ENCODE measurements at places on chromosomes 4 and X.
A peak's percentile ranks its signal among the peaks of the same experiment; 100 is the strongest.

GRCh38 chr4:148124512-148124911 lies 317.7 kb downstream of the NR3C2 start:
- no peak for DNase-seq

GRCh38 chrX:131792356-131792749 lies 230.7 kb upstream of the STK26 start:
- peak; percentile 87 for DNase-seq

GRCh38 chrX:252957-253291 lies 28.3 kb upstream of the PLCXD1 start:
- DNase-seq = no peak

DNA sequence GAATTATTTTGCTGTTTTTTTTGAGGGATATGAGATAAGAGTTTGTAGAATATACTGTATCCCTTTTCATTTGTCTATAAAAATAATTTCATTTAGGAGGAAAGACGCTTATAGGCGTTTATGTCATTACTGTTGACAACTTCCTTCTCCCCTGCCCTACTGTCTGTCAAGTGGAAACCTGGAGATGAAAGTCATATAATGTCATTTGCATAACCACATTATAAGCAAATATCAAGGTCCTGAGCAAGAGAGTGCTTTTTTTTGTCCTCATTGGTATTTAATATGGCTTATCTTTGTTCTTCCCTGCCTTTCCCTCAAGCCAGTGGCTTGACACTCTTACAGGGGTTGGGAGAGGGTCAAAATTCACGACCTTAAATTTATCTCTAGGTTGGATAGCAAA lies 55.8 kb downstream of the LRP2BP start:
- DNase-seq = no peak

DNA sequence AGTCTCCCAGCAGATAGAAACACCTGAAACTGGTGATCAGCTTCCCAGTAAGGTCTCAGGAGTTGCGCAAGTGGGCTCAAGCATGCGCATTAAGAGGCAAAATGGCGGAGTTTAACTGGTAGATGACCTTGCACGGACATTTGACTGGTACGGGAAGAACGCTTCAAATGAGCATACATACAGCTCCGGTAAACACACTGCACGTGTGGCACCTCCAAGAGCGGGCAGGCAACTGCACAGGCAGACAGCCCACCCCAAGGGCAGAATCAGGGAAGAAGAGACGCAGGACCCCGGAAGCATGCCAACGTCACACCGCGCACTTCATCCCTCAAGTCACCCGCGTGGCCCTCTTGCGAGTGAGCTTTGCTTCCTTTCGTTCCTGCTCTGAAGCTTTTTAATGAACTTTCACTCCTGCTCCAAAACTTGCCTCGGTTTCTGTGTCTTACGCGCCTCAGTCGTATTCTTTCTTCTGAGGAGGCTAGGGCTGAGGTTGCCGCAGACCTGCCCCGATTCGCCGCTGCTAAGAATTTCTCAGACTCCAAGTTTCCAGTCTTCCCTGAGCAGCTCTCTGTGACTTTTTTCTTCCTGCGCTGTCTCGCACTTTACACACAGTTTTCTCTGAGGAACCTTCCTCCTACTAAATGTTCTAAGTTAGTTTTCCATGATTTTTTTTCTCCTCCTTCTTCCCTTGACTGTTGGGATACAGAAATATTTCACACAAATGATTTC lies 180.7 kb upstream of the ZFP42 start:
- no peak for DNase-seq

DNA sequence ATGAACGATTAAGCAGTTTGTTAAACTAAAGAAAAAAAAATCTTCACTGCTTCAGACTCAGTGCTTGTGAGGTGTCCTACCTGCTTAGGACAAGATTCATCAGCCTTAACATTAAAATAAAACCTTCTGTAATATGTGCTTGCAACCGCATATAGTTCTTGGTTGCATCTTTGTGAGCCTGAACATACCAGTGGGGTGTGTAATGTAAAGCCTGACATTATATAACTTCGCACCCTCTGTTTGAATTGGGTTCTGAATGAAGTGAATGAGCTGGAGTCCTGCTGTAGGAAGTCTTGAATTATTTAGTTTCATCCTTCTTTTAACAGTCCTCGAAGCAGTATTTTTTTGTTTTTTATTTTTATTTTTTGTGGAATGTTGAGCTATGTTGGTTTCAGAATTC lies 3.1 kb downstream of the KDM6A start:
- DNase-seq = no peak

DNA sequence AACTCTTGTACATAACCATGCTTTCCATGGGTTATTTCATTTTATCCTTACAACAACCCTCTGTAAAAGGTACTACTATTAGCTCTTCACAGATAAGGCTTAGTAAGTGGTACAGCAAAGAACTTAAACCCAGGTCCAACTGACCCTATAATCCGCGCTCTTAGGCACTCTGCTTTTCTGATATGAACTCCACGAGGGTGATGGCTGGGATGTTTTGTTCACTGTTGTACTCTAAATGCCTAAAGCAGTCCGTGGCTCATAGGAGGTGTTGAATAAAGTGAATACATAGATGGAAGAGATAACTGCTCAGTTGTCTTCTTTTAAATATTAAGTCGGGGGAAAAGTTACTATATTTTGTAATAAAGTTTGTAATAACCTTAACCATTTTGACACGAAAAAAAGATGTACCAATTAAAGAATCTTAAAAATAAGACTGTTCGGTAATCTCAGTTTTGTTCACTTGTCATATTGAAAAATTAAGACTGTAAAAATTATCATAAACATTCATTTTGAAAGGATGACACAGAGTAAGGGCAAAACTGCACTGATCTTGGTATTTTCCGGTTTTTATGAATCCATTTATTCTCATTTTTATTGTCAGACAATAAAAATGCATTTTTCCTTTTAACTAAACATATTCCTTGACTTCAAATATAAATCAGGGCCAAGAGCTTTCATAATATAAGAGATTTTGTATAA lies 166.5 kb downstream of the FBXW7 start:
- DNase-seq = peak; percentile 53

DNA sequence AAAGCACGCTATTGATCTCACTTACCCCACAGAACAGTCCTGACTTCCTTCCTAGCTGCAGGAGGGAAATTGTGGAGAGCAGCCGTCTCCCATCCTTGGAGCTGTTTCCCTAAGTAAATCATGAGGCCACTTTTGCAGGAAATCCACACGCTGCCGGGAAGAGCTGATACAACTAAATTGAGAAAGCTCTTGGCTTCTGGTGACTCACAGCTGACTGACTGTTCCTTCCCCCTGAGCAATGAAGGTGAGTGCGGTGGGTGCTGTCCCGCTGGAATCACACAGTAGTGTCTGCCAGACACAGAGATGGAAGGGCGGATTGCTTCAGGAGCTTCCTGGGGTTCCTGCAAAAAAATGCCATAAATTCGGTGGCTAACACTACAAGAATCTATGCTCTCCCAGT lies 268.9 kb downstream of the ASMT start:
- no peak for DNase-seq

GRCh38 chrX:48894891-48895290 lies 2.7 kb downstream of the TIMM17B start:
- no peak for DNase-seq

GRCh38 chr4:171629737-171630136 lies 183.5 kb upstream of the GALNTL6 start:
- DNase-seq = no peak

DNA sequence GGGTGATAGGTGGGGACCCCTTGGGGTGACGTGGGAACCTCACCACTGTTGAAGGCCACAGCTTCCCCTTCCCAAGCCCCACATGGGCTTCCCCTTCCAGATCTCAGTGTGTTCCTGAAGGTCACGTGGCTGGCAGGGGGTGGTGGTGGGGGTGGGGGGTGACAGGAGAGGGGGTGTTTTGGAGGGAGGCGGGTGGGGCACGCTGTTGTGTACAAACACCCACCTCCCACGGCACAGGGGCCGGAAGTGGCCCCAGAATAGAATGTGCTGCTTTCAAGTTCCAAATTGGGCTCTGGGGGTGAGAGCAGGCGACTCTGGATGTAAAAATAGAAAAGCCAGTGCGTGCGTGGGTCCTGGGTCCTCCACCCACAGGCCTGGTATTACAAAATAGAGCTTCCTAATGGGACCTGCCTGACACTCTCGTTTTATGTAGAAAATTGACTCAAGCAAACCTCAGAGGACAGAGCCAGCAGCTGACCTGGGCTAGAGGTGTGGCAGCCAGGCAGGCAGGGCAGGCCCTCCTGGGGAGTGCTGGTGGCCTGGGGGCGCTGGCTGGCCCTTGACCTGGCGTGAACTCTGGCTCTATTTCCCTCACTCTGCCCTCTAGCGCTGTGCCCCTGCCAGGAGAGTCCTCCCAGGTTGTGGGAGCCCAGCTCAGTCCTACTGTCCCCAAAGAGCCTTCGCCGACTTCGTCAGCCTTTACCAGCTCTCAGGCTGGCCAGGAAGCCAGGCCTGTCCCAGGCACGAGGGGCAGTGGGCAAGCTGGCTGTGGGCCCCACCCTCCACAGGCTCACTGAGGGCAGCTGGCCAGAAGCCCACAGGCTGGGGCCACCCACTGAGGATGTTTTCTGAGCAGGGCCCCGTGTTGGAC lies 5.4 kb upstream of the SH3BP2 start:
- no peak for DNase-seq

DNA sequence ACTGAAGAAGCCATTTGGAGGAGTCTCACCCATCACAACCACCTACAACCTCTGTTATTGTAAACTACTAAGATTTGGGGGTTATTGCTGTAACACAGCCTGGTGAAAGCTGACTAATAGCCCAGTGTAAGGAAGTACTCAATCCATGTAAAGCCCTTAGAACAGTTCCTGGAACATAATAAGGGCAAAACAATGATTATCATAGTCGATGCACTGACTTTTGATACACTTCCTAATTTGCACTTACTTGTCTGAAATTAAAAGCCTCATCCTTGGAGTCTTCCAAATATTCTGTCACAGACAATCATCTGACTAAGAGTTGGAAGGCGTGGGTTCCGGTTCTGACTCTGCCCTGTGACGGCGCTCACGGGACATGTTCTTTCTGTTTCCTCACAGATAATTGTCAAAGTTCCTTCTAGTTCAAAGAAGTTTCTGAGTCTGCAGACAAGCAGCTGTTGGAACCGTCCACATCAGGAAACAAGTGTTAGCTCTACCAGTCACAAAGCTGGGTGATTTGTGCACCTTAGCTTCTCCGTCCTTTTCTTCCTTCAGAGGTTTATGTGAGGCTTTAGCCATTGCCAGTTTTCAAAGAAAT lies 33.4 kb upstream of the RASGEF1B start:
- DNase-seq = peak; percentile 50

All from T-helper 2 cell (primary cell).